ENCODE measurements at places on chromosomes 2 and 18. TPM values are rescaled to one million over a fixed set of nuclear protein-coding genes. Genes with fewer than 3 reads are reported as not detected.
A peak's percentile ranks its signal among the peaks of the same experiment; 100 is the strongest.

Gene UPP2
- total RNA-seq, result not detected

Gene KATNAL2
- 6.8 TPM for total RNA-seq

Gene GALM
- total RNA-seq, result not detected

Gene FAM161A
- total RNA-seq, result 1.3 TPM

DNA sequence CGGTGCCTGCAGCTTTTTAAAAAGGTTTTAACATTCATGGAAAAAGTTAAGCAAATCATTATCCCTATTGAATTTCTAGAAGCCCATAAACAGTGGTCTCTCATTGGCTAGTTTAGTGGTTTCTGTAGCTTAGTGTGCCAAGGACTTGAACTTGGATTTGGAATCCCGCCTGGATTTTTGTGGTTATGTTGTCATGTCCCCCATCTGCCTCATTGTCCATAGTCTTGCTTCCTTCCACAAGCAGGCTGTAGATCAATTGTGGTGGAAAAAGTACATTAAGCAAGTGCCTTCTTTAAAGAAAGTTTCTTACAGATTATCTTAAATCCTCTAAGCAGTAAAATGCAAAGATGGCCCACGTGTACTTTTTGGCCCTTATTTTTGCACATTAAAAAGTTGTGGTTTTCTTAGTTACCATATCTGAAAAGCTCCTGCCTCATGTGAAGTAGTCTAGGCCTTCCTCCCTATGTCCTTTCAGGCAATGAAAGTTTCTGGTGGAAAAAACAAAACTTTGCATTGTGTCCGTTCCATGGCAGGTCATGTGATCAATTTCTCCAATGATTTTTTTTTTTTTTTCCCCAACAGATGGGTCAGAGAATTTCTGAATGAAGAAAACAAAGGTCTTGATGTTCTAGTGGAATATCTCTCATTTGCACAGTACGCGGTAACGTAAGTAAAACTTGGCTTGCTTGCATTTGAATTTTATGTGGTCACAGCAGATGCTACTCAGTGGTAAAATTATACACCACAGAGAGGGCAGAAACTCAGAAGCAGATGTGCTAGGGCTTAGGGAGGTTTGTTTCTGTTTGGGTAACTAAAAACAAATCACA is 158.9 kb downstream of the PRPF40A start:
- peak; percentile 66 for DNase-seq

- no peak for DNase-seq
Observed at GRCh38 chr18:66222174-66222573, 381.7 kb downstream of the CDH19 start.

All from H4 (cell line).